ENCODE measurements at places on chromosomes 6 and 20. TPM values are rescaled to one million over a fixed set of nuclear protein-coding genes. Genes with fewer than 3 reads are reported as not detected.

SPATA25 gene
- total RNA-seq: 1.2 TPM

PKIB gene
- total RNA-seq: 2.6 TPM

PTPRT gene
- total RNA-seq: not detected

TPBG gene
- total RNA-seq: 87.8 TPM

AKIRIN2 gene
- total RNA-seq: 30.3 TPM

RNF39 gene
- total RNA-seq: not detected

C6orf15 gene
- not detected for total RNA-seq

ABT1 gene
- 15.0 TPM for total RNA-seq

RPRD1B gene
- 10.3 TPM for total RNA-seq

SEMG1 gene
- not detected for total RNA-seq

CTAGE9 gene
- total RNA-seq: not detected

LGSN gene
- not detected for total RNA-seq

HEY2 gene
- total RNA-seq: not detected

CFB gene
- total RNA-seq: 10.7 TPM

VNN1 gene
- total RNA-seq: not detected

OR2B6 gene
- total RNA-seq: not detected

HTR1E gene
- not detected for total RNA-seq
